NCI-H187 treated with DMSO at 0.1 percent for 48 hours (cell line): ENCODE measurements at places on chromosomes 5 and 9.

- no peak for DNase-seq
Observed at GRCh38 chr9:22392523-22392922, 54.1 kb upstream of the DMRTA1 start.

GRCh38 chr9:135255841-135256580 lies 168.5 kb downstream of the OLFM1 start:
- no peak for DNase-seq

DNA sequence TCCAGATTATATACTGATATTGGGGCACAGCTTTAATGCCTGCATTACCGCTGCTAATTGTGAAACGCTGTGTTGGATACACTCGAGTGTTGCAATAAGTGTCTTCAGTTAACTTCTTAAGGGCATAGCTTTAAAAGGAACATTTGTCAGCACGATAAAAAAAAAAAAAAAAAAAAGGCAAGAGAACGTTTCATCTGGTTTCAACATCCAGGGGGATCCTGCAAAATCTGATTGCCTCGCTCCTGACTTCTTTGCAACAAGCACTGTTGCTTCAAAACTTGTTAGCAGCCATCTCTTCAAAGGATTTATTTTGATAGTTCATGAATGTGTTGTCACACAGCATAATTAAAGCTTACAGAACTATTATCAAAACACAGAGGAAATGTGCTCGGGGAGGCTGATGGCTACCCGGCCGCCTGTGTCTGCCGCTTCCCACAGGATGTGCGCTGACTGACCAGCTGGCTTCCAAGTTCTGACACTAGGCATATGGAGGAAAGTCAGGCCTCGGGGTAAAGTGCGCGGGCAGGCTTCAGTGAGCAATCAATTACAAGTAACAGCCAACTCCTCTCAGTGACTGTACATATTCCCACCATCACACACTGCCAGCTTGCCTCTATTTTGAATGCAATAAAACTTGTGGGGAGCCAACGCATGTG lies 77.7 kb downstream of the EBF1 start:
- DNase-seq: no peak

GRCh38 chr5:75281716-75282465 lies 45.2 kb upstream of the ANKRD31 start:
- no peak for DNase-seq

- DNase-seq: no peak
Observed at GRCh38 chr9:136975644-136976043, 1.7 kb upstream of the PTGDS start.

- no peak for DNase-seq
Observed at GRCh38 chr5:57402761-57403160, 79.8 kb downstream of the ACTBL2 start.

DNA sequence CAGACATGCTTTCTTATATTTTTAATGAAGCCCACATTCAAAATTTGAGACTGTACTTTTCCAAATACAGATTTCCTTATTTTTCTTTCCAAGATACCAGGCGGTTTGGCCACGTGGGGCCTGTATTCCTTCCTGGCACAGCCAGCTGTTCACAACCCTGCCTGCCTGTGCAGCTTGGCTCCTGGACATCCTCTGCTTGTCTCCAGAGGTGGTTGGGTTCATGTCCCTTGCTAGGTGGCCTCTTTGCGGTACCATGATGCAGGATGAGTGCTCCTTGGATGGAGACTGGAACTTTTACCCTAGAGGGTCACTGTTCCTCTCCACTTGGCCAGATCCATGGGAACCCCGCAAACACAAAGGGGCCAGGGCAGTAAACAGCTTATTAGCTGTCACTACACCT lies 297.5 kb upstream of the MSX2 start:
- no peak for DNase-seq

DNA sequence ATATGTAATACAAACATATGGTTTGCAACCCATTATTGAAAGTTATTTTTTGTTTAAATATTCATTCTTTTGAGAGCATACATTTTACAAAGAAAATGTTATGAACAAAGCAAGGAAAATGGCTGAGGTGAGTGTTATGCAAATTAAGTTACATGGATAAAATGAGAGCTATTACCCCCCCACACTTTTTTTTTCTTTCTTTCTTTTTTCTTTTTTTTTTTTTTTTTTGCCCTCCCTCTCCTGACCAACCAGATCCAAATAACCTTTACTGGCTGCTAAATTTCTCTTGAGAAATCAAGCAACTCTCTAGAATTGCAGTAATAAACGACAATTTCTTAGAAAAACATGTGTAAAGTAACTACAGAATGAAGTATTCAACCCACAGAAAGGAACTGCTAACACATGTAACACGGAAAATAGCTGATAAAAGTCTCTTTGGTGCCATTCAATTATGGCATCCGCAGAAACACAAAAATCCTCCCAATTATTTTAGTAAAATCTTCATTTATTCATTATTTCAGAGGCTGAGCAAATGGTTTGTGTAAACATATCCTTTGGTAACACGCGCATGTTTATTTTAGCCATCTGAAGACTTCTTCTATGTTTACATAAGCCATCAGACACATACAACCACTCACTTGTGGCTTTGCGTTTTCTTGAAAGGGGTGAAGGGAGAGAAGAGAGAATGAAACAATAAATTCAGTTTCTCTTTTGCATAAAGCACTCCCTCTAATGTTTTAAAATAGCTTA lies 216.1 kb downstream of the NFIB start:
- DNase-seq: no peak

DNA sequence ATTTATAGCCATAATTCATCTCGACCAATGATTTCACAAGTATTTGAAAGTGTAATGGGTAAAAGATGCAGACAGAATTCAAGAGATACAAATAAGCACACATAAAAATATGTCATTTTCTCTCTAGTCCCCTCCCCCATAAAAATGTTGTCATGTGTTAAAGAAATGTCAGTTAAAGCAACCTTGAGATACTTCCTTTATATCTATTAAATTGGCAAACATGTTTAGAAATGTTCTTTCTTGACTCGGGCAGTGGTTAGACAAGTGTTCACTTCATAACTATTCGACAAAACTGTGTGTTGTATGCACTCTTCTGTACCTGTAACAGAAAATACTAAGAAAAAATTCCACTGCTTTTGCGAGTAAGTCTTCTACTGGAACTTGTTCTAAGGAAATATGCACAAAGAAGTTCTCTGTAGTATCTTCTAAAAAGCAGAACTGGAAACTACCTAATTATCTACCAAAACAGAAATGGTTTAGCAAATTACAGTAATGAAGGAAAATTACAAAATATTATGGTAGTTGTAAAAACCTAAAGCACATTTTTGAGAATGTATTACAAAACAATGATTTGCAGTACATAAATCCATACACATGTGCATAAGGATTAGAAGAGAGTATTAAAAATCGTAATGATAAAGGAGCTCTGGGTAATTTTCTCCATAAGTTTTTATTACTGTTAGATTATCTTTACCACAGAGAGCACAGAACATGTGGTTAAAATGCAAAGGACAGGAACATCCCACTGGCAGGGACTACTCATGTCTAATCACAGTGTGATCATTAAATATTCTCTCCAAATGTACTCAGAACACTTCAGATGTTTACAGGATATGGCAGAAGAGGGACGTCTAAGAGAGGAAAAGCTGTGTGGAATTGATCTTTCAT lies 35.9 kb downstream of the FBXW2 start:
- no peak for DNase-seq

GRCh38 chr5:148636353-148636752 lies 18.0 kb downstream of the HTR4 start:
- DNase-seq: no peak

DNA sequence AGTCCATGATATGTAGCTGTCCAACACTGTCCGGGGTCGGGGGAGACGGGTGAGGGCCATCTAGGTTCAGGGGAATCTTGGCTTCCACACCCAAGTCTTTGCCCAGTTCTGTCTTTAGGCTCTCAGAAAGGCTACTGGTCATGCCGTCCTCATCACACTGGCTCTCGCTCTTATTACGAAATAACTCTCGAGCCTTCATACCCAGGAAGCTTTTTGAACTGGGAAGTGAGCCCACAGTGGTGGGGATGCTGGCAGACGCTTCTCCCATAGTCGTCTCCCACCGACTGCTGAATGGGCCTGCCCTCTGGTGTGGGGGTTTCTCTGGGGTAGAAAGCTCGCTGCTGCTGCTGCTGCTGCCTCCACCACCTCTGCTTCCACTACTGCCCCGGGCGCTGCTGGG lies 17.6 kb downstream of the SPACA9 start:
- no peak for DNase-seq

- no peak for DNase-seq
Observed at GRCh38 chr9:109791003-109791677, 11.1 kb downstream of the PALM2AKAP2 start.
